ENCODE measurements at places on chromosomes 11 and 22. TPM values are rescaled to one million over a fixed set of nuclear protein-coding genes. Genes with fewer than 3 reads are reported as not detected.

GAL3ST1 gene
- not detected for total RNA-seq

PRODH gene
- 3.2 TPM for total RNA-seq

C22orf31 gene
- not detected for total RNA-seq

SMIM35 gene
- total RNA-seq, result not detected

MPEG1 gene
- not detected for total RNA-seq

OR52E2 gene
- total RNA-seq, result not detected

LDHAL6A gene
- total RNA-seq, result not detected

PLAAT5 gene
- not detected for total RNA-seq

MUC5B gene
- total RNA-seq, result not detected

SYTL2 gene
- total RNA-seq, result 16.8 TPM

ART1 gene
- total RNA-seq, result not detected

OR5L2 gene
- not detected for total RNA-seq

OR2AG1 gene
- total RNA-seq, result not detected

MB gene
- total RNA-seq, result not detected

MLC1 gene
- total RNA-seq, result not detected

MUS81 gene
- total RNA-seq, result 61.8 TPM

FANCF gene
- 21.1 TPM for total RNA-seq

PTPN5 gene
- not detected for total RNA-seq

BBOX1 gene
- not detected for total RNA-seq

MTFP1 gene
- total RNA-seq, result 96.7 TPM

C11orf97 gene
- total RNA-seq, result not detected

MS4A1 gene
- total RNA-seq, result not detected

KCNK4 gene
- 0.14 TPM for total RNA-seq

GTSE1 gene
- total RNA-seq, result 46.3 TPM

RASD2 gene
- not detected for total RNA-seq

SYCE3 gene
- total RNA-seq, result not detected

DRD4 gene
- total RNA-seq, result not detected

VPREB1 gene
- total RNA-seq, result not detected

MAPK12 gene
- total RNA-seq, result 158 TPM

ZNF408 gene
- 12.7 TPM for total RNA-seq

BIK gene
- 6.9 TPM for total RNA-seq

RBM4B gene
- 13.0 TPM for total RNA-seq

SHISAL1 gene
- total RNA-seq, result under 0.01 TPM

NCAM1 gene
- not detected for total RNA-seq

PNPLA5 gene
- not detected for total RNA-seq

ANO1 gene
- total RNA-seq, result not detected

TM7SF2 gene
- total RNA-seq, result 39.0 TPM

MISFA gene
- total RNA-seq, result not detected

Measured in G401 (cell line).